Right ventricle myocardium inferior (tissue), 1 donor: ENCODE measurements at places on chromosomes 6 and 20. TPM values are rescaled to one million over a fixed set of nuclear protein-coding genes. Genes with fewer than 3 reads are reported as not detected.

Gene MEI4
- total RNA-seq = 0.65 TPM

Gene PPP1R3G
- total RNA-seq = 13.1 TPM

Gene SEL1L2
- total RNA-seq = 1.7 TPM

Gene LYRM2
- total RNA-seq = 33.2 TPM

GRCh38 chr6:25481267-25481666, 170.7 kb upstream of the SCGN start:
- DNase-seq = no peak

DNA sequence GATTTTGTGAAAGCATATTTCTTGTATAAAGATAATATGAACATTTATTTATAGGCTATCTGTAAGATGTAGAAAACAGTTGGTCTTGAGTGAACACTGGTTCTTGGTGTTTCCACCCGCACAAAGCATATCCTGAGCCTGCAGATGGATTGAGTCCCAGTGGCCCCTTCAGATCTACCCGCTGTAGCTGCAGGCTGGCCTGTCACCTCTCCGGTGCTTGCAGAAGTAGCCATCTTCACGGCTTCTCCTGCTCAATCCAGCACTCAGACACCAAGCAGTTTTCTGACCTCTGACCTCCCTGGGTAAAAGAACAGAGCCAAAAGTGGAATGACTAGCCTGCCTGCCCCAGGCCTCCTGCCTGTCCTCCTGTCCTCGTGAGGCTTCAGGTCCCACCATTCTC, 22.7 kb downstream of the LYRM2 start:
- no peak for DNase-seq

DNA sequence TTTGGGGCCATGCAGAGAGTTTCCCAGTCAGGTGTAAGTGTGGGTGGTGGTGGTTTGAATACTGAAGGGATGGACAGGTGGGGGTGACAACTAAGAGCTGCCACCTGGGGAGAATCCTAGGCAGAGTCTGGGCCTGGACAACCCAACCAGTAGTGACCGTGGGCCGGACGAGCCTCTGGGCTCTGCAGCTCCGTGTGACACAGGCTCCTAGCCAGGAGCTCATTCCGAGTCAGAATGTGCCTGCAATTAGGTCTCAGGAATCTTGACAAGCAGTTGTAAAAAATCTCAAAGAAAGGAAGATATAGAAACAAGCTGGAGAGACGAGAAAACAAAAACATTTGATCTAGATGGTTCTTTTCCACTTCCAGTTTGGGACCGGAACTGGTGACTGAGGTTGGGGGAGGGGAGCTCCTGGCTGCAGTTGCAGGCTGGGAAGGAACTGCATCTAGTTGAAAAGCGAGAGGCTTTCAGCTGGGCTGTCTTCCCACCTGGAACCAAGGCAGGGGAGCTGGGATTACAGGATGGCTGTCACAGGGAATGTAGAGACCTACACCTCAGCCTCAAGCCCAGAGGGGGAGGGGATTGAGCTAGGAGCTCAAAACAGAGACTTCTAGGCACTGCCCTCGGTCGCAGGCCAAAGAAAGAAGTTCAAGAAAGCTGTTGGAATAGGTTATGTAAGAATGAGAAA, 156.9 kb downstream of the PAX1 start:
- DNase-seq = no peak

GRCh38 chr6:163335671-163336545, 78.6 kb upstream of the QKI start:
- DNase-seq = peak; percentile 88

DNA sequence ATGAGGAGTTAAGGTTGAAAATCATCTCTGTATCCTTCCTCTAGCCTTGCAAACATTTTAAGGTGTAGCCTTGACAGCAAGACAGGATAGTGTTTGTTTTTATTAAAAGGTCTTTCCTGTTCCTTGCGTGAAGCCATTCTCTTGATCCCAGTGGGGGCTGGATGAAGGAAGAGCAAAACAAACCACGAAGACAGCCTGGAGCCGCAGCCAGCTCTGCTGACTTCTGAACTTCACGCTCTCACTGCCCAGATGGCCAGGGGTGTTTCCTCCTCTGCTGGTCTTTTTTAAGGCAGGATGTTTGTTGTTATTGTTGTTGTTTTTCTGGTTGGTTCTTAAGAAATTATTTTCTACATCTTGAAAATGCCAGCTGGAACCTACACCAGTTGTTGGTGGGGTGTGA, 156.4 kb downstream of the MTHFD1L start:
- DNase-seq = no peak

DNA sequence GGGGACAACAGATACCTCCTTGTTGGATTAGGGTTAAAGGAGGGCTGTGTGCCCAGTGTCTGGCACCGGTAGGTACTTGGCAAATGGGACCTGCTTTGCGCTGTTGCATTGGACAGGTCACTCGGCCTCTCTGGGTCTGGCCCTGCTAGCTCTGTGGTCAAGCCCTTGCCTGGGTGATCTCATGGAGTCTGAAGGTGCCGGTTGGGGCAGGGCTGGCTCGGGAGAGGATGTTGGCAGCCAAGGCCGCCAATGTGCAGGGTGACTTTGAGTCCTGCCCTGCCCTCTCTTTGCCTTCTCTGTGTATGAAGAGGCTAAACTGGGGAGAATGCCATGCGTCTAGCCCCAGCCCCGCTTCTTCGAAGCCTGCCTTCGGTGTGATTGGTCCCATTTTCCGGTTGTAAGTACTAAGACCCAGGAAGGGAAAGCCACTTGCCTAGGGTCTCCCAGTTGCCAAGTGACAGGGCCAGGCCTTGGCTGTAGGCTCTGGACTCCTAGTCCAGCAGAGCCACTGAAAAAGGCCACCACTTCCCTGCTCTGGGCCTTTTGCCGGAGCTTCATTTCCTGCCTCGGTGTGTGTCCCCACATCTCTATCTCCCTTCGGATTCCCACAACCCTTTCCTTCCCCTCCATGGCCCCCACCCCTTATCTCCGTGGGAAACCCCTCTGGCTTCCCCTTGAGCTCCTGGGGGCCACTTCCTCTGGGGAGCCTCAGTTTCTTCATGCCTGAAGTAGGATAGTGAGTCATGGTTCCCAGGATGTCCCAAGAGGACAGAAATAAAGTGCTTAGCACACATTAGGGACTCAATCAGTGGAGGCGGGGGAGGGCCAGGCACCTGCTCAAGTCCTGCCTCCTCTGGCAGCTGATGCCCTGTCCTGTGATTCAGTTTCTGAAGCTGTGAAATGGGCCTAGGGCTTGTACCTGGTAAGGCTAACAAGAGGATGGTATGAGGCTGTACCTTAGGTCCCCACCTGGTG, 3.9 kb downstream of the SRC start:
- no peak for DNase-seq

- no peak for DNase-seq
These were observed 6.8 kb downstream of the THEMIS start for GRCh38 chr6:127894051-127894450.

DNA sequence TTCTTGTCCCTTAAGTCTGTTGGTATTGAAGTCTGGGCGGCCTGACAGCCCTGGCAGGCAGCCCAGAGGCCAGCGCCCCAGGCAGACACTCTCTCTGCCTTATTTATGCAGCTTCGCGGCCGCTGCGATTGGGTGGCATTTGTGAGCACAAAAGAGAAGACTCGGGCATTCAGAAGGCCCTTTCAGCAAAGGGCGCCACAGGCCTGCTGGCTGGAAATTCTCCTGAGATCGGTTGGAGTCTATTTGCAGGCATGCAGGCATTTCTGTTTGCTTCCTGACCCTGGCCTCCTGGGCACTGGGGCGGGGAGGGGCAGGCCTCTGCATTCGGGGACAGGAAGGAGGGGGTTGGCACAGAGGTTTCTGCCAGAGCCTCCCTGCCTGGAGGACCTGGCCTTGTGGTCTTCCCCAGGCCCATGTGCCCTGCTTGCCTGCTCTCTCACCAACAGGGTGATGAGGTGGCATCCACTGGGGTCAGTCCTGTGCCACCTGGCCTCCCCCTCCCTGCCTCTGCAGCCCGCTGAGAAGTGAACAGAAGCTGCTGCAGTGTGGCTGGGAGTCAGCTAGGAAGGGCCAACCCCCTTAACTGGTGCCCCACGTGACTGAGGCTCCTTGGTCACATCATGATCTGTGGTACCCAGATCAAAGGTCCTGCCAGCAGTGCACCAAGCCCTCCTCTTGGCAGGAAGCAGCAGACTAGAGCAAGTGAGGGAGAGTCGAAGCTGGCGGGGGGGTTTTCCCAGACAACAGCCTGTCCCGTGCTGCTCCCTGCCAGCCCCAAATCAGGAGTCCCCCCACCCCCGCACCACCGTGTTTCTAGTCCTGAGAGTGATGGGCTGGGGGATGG, 16.6 kb upstream of the CCDC167 start:
- no peak for DNase-seq

DNA sequence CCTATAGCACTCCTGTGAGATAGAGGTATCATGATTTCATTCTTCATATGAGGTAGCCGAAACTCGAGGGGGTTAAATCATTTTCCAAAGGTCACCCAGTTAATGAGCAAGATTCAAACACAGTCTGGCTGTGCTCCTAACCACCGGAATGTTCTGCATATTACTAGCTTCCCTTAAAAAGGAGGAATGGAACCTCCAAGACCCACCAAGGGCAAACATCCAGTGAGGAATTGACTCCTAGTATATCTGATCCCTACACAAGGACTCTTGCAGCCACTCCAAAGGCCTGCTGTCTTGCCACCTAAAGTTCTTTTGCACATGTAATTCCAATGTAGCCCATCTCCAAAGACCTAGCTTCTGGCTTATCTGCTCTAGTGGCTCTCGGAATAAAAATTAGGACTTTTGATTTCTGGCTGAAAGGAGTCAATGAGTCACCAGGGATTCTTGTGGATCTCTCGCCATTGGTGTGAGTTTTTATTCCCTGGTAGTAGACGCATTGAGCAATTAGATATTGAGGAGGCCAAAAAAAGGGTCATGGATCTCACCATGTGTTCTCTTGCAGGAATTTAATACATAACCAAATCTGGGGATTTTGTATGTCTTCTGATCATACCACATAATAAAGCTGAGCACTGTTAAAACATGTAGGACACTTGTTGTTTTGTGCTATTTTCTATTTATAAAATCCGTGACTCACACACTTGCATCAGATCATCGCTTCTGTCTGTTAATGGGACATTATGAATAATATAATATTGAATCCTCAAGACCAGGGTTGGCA, 9.1 kb downstream of the BCAS1 start:
- DNase-seq = no peak

- no peak for DNase-seq
These were observed 132.7 kb upstream of the JAG1 start for GRCh38 chr20:10806539-10806938.

DNA sequence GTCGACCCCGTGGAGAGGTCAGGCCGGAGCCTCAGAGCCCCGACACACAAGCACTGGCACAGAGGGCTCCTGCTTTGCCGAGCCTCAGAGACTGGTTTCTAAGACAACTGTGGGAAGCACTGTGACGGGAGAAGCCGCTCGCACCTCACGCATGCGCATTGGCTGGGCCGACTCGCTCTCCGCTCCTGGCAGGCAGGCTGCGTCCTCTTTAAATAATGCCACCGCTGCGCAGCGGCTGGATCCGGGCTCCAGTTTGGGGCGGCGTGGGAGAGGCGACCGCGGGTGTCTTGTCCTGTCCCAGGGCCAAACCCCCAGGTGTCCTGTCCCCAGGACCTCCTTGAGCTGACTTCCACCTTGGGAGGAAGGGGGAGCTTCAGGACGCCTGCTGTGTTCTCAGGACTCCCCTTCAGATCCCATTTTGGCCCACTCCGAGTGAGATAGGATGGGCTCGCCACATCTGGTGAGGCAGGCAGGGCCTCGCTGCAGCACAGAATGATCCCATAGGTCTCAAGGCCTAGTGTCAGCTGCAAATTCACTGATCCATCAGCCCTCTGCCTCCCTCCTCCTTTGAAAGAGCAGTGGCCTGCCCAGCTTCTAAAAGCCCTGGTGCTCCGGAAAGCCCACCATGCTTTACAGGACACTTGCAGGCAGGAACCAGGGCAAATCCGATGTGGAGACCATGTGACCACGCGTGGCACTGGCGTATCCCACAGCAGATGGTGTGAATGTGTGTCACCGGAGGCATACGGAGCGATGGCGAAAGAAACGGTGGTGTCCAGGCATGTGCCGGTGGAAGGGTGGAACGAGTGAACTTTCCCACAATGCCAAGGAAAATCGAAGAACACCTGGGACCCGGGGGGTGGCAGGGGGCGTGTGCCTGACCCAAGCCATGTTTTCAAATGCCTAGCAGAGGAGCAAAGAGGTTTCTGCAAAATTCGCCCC, 169.3 kb upstream of the ZNF337 start:
- DNase-seq = peak; percentile 89

GRCh38 chr6:29676981-29677601, 3.9 kb downstream of the ZFP57 start:
- DNase-seq = no peak

GRCh38 chr6:113960795-113961194, 10.2 kb downstream of the HDAC2 start:
- DNase-seq = no peak

DNA sequence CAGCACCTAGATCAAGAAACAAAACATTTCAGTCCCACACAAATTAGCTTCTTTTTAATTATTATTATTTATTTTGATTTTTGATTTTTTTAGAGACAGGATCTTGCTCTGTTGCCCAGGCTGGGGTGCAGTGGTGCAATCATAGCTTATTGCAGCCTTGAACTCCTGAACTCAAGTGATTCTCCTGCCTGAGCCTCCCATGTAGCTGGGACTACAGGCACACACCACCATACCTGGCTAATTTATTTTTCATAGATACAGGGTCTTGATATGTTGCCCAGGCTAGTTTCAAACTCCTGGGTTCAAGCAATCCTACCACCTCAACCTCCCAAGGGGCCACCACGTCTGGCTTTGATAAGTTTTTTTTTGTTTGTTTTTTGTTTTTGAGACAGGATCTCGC, 24.6 kb downstream of the SNAI1 start:
- no peak for DNase-seq

DNA sequence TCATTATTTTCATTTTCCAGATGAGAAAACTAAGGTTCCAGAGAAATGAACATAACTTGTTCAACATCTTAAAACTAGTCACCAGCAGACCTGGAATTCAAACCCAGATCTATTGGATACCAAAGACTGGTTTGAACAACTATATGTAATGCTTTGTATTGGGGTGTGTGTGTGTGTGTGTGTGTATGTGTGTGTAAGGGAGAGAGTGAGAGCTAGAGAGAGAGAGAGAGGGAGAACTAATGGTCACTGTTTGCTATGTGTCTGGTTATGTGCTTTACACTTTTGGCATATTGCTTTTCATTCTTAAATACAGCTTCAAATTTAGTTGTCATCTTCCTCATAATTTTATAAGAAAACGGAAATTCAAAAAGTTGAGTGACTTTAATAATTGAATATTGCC, 134.7 kb upstream of the ZNF217 start:
- no peak for DNase-seq

DNA sequence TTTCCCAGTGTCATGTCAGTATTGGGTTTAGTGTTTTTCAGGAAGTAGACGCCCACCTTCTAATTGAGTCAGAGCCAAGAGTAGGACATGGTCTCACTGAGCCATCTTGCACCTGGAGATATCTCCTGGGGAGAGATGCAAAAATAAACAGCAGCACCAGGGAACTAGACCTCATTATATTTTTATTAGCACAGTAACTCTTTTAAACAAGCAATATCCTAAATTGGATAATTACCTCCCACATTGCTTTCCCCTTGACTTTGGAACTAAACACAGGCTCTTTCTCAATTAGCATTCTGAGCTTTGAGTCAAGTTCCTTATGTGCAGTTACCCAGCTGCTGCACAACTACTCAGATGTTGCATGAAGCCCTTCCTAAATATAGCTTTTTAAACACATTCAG, 175.4 kb downstream of the IBTK start:
- no peak for DNase-seq

- no peak for DNase-seq
These were observed 9.8 kb upstream of the AMD1 start for GRCh38 chr6:110864824-110865223.
